Left renal pelvis (tissue), 4 donors: ENCODE measurements at places on chromosomes 7 and 10.

GRCh38 chr10:66455304-66455703 is 470.5 kb upstream of the LRRTM3 start:
- no peak for DNase-seq

GRCh38 chr7:86884152-86884551 is 175.3 kb downstream of the ELAPOR2 start:
- no peak for DNase-seq

- no peak for DNase-seq
These were observed 9.9 kb downstream of the ZNF365 start for GRCh38 chr10:62384057-62384446.

DNA sequence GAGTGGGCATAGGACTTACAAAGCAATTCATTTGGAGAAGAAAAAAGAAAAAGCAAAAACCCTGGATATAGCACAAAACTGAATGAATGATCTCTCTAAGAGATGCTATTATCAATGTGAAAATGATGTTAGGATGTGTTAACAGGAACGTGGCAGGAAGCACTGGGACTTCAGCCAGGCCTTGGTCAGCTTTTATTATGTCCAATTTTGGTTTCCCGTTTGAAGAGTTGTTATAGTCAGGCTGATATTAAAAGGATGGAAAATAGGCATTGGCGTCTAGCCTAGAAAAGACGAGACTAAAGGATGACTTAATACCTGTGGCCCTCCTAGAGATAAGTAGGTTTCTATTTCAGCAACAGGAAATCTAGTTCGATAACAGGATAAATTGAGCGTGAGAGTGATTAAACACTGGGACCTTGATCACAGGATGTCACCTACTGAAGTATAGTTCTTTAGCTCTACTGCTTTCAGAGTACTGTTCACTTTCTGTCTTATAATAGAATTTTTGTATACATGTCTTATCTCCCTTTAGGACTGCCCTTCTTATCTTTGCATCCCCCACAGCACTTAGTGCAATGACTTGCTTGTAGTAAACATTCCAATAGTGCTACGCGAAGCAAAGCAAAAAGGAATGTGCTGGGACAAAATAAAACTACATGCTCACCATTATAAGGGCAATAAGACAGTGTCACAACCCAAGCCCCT is 99.8 kb upstream of the AGBL3 start:
- DNase-seq = no peak

DNA sequence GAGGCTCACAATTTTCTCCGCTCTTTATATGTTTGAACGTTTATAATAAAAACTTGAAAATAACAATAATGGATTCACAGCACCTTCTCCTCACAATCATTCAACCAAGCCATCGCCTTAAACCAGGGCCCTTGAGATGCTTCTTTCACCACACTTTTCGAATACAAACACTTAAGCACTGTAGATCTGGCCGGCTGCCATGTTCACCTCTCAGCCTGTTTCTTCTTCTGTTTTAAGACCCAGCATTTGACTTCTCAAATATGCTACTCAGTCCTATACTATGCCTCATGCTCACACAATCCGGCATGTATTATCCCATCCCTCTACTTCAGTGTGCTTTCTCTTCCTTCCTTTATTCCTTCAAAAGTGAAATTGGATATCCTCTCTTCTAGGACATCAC is 280.6 kb downstream of the TFEC start:
- no peak for DNase-seq

- DNase-seq = no peak
These were observed 82.7 kb upstream of the WIPF3 start for GRCh38 chr7:29723599-29723998.

DNA sequence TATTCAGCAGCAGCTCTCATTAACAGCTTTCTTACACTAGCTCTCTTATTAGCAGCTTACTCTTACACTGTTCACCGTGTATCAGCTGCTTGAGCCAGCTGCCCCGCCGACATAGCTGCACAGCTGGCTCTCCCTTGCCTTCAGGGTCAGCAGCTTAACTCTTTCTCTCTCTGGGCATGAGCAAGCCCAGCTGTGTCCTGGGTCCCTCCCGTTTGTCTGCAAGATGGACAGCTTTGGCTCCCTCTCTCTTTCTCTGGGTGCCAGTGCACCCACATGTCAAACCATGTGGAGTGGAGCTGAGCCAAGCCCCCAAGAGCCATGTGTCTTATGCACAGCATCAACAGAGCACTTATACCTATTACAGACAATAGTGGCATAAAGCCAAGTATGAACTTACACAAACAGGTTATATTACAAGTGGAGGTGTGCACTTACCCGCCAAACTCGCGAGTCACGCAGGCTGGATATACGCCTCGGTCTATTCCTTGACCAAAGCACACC is 35.7 kb upstream of the MTPAP start:
- DNase-seq = no peak

DNA sequence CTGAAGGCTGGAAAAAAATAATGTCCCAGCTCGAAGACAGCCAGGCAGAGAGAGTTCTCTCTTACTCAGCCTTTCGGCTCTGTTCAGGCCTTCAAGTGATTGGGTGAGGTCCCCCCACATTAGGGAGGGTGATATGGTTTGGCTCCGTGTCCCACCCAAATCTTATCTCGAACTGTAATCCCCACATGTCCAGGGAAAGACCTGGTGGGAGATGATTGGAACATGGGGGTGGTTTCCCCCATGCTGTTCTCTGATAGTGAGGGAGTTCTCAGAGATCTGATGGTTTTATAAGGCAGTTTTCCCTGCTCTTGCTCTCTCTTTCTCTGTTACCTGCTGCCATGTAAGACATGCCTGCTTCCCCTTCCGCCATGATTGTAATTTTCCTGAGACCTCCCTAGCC is 36.6 kb upstream of the LEP start:
- DNase-seq = no peak

DNA sequence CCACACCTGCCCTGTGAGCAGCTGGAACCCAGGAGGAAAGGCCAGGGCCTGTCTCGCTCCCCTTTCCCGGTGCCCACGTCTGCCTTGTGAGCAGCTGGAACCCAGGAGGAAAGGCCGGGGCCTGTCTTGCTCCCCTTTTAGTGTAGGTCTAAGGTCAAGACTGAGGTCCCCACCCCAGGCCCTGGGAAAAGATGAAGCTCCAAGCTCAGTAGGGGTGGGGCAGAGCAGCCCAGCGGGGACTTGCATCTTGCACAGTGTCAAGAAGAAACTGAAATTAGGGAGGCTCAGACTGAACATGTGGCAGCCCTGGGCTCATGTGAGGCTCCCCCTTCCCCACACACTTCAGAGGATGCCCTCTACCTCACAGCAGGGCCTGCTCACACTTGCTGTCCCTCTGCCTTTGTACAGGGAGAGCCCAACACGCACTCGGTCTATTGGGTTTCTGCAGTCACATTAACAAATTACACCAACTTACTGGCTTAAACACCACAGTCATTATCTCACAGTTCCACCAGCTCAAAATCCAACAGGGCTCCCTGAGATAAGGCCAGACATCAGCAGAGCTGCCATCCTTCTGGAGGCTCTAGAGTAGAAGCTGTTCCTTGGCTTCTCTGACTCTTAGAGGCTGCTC is 12.4 kb downstream of the POLL start:
- DNase-seq = no peak

GRCh38 chr10:87054373-87055295 is 34.5 kb downstream of the FAM25A start:
- DNase-seq = no peak

GRCh38 chr10:80104066-80104926 is 25.8 kb downstream of the TMEM254 start:
- no peak for DNase-seq

GRCh38 chr10:21827308-21827707 is 176.2 kb downstream of the DNAJC1 start:
- DNase-seq = no peak

DNA sequence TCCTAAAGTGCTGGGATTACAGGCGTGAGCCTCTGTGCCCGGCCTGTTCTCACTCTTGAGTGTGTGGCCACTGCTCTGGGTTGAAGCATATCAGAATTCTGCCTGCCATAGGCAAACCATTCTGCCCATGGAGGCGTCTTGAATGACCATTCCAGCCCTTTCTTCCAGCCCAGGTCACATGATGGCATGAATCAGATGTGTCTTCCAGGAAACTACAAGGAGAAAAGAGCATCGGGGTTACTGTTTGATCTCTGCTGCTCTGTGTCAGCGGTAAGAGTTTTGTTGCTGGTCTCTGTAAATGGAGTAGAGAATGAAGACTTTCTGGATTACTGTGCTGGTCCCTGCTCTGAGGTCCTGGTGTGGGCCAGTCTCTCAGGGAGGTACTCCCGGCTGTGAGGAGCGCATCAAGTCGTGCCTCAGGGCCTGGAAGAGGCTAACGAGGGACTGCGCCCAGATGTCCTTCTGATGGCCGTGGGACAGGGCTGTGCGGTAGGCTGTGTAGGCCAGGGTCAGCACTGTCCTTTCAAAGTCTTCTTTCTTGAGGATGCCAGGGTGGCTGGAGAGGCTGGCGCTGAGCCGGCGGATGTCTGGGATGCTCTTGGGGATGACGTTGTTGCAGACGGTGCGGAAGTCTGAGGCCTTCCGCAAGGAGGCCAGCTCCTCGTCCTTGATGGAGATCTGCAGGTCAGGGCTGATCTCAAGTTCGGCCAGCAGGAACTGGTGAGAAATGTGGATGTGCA is 5.8 kb upstream of the SLC13A4 start:
- DNase-seq = no peak

DNA sequence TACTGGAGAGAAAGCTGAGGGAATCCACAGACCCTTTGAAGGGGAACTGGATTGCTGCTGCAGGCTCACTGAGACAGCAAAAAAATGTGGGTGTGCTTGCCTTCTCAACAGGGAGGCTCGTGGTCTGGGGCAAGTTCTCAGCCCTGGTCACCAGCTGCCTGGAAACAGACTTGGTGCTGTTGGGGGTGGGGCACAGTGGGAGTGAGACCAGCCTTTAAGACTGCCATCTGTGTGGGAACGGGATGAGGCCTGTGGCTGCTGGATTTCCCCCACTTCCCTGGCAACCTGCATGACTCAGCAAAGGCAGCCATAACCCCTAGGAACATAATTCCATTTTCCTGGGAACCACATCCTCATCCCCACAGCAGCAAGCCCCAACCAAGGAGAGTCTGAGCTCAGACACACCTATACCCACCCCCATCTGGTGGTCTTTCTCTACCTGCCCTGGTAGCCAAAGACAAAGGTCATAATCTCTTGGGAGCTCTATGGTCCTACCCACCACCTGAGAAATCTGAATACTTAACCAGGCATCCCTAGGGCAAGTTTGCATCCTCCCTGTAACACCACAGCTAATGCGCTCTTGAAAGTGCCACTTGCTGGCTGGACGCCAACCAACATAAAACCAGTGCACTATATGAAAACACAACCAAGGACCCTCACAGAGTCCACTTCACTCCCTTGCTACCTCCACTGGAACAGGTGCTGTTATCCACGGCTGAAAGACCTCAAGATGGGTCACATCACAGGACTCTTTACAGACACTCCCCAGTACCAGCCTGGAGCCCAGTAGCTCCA is 45.0 kb upstream of the TFEC start:
- no peak for DNase-seq

DNA sequence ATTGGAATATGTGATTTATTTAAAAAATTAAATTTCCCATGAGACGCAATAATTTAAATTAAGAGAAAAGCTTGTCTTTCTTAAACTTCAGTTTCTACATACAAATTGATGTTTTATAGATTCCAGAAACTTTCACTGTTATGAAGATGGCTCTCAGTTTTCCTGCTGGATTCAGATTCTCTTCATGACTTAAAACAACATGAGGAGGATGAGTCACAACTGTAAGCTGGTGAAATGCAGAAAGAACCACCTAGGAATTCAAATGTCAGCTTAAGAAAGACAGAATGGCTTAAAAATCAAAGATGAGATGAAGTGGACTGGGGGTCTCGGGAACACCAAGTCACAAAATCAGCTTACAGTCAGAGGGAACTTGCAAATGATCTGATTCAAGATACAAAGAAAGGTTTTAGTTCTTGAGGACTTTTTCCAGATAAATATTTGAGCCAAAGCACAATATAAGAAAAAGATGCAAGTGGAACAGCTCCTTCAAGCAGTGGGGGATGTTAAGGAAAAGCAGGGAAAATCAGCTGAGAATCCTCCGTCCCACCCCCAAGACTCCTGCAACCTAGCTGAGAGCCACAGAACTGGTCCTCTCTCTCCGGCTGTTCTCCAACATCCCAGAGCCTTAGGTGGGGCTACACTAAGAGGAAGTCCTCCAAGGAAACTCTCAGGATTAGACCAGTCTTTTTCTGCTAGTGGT is 279.8 kb downstream of the KCNMA1 start:
- no peak for DNase-seq

- peak; percentile 73 for DNase-seq
These were observed at the start of gene MYOF for GRCh38 chr10:93482145-93482834. Gene MYOF (minus strand): TSS chr10:93482334. CDS start chr10:93482194, 140 bp downstream.

- DNase-seq = no peak
These were observed 583.3 kb upstream of the SORCS1 start for GRCh38 chr10:107747851-107748250.

- no peak for DNase-seq
These were observed 40.6 kb upstream of the ZEB1 start for GRCh38 chr10:31278279-31278941.

DNA sequence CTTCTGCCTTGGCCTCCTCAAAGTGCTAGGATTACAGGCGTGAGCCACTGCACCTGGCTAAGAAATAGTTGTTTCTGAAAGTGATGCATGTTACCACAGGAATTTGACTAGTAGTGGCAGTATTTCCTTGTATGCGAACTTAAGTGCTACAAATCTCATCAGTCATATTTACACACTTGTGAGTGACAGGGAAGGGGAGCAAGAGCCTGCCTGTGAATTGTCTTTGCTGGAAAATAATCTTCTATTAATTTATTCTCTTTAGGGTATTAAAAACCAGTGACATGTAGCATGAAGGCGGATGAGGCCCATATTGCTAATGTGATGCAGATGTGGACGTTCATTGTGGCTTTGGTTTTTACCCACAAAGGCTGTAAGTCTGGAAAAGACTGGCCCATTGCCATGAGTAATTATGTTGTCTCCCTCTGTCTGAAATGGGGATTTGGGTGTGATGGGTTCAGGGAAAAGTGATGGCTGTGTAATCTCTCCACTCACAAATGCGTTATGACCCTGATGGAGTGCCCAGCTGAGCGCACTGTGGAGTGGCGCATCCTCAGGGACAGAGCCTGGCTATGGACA is 97.6 kb downstream of the CCNY start:
- DNase-seq = no peak

GRCh38 chr7:30814700-30815387 is 43.6 kb downstream of the MINDY4 start:
- no peak for DNase-seq
